ENCODE measurements at places on chromosomes 3 and 15.
A peak's percentile ranks its signal among the peaks of the same experiment; 100 is the strongest.

GRCh38 chr15:70340494-70340870 lies 242.8 kb upstream of the TLE3 start:
- DNase-seq = no peak

- DNase-seq = no peak
These were observed 32.7 kb upstream of the MAP3K13 start for GRCh38 chr3:185330238-185330637.

GRCh38 chr3:65829228-65829627 lies 209.5 kb downstream of the MAGI1 start:
- DNase-seq = no peak

- DNase-seq = no peak
These were observed 20.3 kb upstream of the HDAC11 start for GRCh38 chr3:13459605-13460340.

- DNase-seq = no peak
These were observed 82.1 kb upstream of the RAD18 start for GRCh38 chr3:9045371-9045770.

DNA sequence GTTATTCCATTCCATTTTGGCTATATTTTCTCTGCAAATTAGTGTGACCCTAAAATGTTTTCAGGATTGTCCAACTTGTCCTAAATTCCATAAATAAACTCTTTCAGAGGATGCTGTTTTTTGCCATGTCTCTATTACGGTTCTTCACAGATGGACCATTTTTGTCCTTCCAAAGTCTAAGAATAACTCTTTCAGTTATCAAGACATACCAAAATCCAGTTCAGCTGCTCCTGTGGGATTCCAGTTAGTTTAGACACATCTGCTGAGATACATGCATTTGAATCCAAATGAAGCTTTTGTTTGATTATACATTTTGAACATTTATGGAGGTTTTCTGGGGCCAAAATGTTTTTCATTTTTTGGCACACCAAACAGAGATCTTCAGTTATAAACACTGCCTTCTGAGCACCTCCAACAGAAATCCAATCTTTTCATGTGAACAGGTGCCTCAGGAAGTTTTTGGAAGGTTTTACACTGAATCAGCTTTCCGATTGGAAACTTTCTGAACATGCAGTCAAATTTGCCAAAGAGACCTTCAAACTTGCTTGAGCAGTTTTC lies 80.7 kb downstream of the TIGIT start:
- DNase-seq = no peak

DNA sequence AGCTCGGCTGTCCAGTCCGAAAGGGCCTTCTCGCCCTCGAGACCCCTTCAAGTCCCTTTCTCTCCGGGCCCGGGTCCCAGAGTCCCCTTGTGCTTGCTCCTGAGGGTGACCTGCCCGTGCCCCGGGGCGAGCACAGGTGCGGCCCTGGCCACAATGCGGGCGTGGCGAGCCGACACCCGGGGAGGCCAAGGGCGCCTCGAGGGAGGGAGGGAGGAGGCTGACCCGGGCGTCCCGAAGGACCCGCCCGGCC lies 810 bp upstream of the MEF2A start:
- DNase-seq = no peak

- no peak for DNase-seq
These were observed 314.7 kb downstream of the PYDC2 start for GRCh38 chr3:191775451-191776233.

- no peak for DNase-seq
These were observed 78.1 kb upstream of the EOMES start for GRCh38 chr3:27800261-27800660.

- DNase-seq = no peak
These were observed 585.6 kb upstream of the ZNF717 start for GRCh38 chr3:76370749-76371520.

DNA sequence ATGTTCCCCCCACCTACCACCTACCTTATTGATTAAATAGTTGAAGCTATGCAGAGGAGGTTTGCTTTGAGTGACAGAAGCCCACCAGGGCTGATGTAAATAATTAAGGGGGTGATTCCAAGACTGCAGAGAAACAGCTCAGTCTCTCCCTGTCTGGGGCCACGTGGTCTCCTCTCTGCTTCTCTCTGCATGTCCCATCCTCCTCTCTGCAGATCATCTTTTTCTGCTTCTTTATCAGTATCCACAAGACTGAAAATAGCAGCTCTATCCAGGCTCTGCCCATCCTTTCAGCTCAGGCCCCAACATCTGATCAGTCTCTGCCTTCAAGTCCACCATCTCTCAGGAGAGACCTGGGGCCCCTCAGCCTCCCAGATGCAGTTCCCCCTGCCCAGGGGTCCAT lies 110.8 kb downstream of the ANP32A start:
- DNase-seq = no peak

DNA sequence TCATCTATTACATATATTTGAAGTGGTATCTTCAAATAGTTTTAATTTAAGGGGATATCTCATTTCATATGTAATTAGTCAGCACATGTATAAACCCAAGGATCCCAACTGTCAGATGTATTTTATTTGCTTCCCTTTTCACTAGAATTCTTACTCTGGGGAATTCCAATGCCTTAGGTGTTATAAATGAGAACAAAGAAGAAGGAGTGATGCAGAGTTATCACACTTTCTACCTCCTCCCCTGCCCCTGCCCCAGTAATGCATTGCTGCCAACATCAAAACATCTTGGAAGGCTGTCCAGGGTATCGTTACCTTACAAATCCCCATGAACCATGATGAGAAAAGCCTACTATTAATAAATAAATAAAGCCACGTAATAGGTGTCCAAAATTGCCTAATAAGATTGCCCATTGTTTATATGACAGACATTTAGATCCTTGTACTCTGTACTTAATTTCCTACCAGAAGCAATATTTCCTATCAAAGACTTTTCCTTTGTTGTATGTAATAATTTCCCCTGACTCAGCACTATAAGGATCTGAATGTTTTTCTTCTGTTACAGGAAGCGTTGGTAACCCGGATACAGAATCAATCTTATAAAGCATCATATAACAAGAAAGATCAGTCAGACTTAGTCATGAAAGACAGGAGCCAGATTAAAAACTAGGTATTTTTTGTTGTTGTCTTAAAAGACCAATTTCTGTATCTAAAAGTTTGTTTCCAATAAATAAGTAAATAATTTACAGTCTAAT lies 38.8 kb downstream of the CBLB start:
- peak; percentile 60 for DNase-seq

- peak; percentile 95 for DNase-seq
These were observed 33.2 kb downstream of the ABHD2 start for GRCh38 chr15:89121414-89121813.

DNA sequence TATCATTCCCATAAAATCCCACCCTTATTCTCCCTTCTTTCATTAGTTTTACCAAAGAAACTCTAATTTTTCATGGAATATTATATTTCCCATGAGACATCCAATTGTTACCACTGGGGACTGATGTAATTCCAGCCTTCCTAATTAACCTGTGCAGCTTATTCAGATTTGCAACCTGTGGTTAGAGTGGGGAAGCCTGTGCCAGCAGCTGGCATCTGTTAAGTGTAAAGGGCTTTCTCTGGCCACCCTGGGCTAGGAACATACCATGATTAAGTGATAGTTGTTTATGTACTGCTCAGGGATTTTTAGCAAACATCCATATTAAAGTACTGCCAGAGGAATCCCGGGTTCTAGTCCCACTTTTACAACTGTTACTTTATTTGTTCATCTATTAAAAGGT lies 78.2 kb downstream of the TPRG1 start:
- peak; percentile 95 for DNase-seq

GRCh38 chr15:95371664-95372063 lies 958.8 kb upstream of the NR2F2 start:
- DNase-seq = no peak

DNA sequence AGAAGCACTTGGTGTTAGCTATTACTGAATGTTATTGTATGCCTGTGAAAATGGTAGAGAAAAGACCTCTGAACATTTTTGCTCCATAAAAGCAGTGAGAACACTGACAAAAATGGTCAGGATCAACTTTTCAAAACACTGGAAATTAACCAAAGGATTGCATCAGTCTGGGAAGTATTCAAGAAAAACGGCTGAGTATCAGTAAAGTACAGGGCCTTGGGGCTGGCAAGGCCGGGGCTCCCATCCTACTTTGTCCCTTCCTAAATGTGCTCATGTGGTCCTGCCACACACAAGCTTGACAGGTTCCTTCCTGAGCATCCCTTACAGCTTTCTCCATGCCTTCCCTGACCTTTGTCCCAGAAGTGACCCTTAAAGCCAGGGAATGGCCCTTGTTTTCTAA lies 84.0 kb downstream of the CFAP20DC start:
- DNase-seq = no peak

GRCh38 chr3:106345353-106346027 lies 476.7 kb upstream of the CBLB start:
- peak; percentile 1 for DNase-seq

- DNase-seq = no peak
These were observed 199.4 kb upstream of the THBS1 start for GRCh38 chr15:39381517-39381916.

DNA sequence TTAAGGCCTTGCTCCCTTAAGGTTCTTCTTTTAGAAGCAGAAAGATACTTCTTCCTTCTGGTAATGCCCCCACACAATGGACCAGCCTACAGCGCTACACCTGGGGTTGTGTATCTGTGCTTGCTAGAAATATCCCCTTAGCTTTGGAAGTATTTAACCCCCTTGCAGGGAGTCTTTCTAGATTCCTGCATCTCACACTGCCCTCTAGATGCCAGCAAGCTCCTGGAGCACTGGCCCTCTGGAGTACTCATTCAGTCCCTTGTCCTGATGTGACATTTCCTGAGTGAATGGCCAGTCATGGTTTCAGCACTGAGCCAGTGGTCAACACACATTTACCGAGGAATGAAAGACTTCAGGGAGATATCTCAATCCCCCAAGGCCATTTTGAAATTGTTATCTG lies 30.4 kb upstream of the RBP2 start:
- DNase-seq = peak; percentile 30

GRCh38 chr15:101813803-101814534 lies 2.0 kb downstream of the OR4F15 start:
- no peak for DNase-seq

All from NCI-H69 (cell line).